ENCODE measurements at places on chromosomes 11 and 22.

- no peak for DNase-seq
Observed at GRCh38 chr22:49241174-49241851, 586.4 kb downstream of the BRD1 start.

DNA sequence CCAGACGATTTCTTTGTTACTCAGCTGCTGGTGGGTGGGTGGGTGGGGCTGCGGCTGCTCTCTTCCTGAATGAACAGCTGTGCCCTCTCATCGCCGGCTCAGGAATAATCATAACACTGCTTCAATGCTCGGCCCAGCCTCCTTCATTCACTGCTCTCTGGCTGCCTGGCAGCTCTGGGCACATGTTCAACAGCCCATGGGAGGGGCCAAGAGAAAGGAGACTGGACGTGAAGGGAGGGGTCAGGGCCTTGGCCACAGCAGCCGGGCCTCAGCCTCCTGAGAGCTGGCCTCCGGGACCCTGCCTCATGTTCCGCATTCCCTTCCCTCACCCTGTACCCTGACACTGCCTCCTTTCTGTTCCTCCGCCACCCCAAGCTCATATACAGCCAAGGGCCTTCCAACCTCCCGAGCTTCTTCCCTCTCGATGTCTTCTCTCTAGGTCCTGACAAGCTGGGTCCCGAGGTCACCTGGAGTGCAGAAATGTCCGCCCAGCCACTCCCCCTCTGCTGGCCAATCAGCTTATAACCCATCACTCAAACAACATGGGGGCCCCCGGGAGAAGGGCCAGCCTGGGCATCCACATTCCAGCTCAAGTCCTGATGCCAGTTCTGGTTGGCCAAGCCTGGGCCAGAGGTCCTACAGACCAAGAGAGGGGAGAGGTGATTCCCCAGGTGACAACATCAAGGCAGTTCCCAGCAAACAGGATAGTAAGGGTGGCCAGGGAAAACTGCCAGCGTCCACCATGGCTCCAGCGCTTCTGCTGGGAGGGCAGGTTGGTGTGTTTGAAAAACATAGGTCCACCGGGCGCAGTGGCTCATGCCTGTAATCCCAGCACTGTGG, 3.2 kb upstream of the CSDC2 start:
- no peak for DNase-seq

GRCh38 chr11:122888162-122888561, 5.6 kb downstream of the JHY start:
- no peak for DNase-seq

DNA sequence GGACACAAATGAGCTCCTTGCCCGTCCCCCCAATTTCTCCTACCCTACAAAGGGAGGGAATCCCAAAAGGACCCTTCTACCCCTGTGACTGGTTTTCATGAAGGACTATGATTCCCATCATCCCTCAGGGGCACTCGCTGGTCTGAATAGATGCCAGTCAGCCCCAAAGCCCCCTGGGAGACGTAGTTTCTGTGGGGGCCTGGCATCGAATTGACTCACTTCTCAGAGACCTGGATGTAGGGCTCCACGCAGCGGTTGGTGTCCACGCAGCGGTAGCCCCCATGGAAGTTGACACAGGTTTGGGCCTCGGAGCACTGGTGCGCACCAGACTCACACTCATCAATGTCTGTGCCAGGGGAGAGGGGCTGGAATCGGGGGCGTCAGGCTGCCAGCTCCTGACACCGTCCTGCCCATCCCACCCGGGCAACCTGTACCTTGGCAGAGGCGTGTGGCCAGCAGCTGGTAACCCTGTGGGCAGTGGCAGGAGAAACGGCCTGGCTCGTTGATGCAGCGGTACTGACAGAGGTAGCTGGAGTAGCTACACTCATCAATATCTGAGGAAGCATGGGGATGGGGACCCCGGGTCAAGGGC, 4.4 kb downstream of the EFEMP2 start:
- peak; percentile 29 for DNase-seq

DNA sequence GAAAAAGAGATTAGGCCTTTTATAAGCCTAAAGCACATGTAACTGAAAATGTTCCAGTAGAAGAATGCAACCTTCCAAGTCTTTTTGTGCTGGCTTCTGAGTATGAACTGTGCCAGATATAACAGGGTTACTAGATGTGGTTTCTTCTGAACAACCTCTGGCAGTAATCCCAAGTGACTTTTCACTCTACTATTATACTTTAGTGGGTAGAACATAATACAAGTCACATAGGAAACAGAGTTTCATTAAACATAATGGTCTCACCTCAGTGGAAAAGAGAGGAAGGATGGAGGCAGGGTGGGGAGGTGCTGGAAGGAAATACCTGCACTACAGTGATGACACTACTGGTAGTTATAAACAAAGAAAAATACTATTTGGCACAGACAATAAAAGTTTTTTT, 81.3 kb downstream of the PHF21A start:
- DNase-seq = no peak

DNA sequence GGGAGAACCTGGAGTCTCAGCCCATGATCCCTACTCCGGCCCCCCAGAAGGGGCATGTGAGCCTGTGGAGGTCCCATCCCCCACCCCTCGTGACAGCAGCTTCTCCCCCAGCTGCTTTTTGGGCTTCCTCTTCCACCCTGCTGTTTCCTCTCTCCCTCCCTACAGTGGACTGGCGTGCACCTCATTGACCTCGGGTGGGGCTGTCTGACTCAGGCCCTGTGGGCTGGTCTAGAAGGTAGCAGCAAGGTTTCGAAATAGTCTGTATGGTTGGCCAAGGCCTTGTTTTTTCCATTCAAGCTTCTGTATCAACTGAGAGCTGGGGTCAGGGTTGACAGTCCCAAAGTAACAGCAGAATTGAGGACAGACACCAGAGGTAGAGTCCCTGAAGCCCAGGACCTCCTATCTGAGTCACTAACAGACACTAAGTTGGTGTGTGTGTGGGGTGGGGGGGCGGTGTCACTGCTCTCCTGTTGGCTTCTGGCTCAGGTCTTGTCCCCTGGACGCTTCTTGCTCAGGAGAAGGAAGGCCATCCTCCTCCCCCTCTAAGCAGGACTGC, 7.7 kb downstream of the SLC37A2 start:
- peak; percentile 88 for DNase-seq

DNA sequence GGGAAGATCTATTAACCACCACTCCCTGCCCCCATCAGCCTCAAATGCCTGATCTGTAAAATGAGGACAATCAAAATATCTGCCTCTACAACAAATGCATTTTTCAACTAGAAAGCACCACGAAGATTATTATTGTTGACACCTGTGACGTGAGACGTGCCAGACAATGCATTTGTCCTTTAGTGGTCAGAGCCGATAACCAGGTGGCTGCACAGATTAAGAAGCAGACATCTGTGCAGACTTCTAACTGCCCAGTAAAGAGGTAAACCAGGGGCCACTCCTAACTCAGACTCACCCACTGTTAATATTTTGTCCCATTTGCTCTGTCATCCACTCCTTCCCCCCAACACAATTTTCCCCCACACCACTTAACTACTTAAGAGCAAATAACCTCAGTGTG, 11.7 kb downstream of the PLEKHA7 start:
- peak; percentile 18 for DNase-seq

- DNase-seq = no peak
Observed at GRCh38 chr22:46589871-46590271, 30.3 kb upstream of the GRAMD4 start.

GRCh38 chr11:104997288-104997687, 25.7 kb downstream of the CASP5 start:
- peak; percentile 54 for DNase-seq

- no peak for DNase-seq
Observed at GRCh38 chr22:31286360-31287255, 5.7 kb downstream of the PIK3IP1 start.

DNA sequence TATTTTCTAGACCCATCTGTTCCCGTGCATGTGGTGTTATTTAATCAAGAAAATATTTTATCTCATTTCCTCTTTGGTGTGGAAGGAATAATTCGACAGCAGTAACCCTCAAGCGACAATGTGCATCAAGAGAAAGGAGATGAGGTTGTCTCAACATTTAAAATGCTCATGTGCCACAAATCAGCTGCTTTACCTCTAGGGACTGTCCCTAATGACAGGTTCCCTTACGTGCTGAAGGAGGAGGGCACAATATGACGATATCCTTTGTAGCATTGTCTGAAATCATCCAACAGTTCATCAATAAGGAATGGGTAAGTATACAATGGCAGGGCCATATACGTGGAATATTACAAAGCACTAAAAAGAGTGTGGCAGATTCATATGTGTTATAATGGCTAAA, 7.0 kb upstream of the SYN3 start:
- no peak for DNase-seq

- no peak for DNase-seq
Observed at GRCh38 chr11:36228689-36229088, 60.5 kb downstream of the COMMD9 start.

- DNase-seq = no peak
Observed at GRCh38 chr11:94020777-94021481, at the start of gene HEPHL1. Gene HEPHL1, plus strand, starts transcription at chr11:94021354. Its CDS starts 15 bp downstream, at chr11:94021369.

- DNase-seq = peak; percentile 96
Observed at GRCh38 chr11:86672007-86672621, at the start of gene ME3. Gene ME3, minus strand, starts transcription at chr11:86672616.

DNA sequence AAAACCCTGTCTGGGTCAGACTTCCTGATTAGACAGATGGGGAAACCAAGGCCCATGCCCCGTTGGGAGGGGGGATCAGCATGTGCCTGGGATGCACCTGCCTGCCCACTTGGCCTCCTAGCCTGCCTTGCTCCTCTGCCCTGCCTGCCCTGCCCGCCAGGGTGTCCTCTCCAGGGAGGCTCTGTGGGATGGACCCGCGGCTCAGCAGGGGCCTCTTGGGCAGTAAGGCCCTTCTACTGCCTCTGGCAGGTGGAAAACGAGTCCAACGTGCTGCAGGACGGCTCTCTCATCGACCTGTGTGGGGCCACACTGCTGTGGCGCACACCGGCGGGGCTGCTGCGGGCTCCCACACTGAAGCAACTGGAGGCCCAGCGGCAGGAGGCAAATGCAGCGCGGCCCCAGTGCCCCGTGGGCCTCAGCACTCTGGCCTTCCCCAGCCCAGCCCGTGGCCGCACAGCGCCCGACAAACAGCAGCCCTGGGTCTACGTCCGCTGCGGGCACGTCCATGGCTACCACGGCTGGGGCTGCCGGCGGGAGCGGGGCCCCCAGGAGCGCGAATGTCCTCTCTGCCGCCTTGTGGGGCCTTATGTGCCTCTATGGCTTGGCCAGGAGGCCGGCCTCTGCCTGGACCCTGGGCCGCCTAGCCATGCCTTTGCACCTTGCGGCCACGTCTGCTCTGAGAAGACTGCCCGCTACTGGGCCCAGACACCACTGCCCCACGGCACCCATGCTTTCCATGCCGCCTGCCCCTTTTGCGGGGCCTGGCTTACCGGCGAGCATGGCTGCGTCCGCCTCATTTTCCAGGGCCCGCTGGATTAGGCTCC, 4.7 kb upstream of the DPP3 start:
- no peak for DNase-seq

GRCh38 chr11:11292839-11293238, 60.2 kb downstream of the CSNK2A3 start:
- no peak for DNase-seq

- DNase-seq = no peak
Observed at GRCh38 chr22:27557286-27558008, 244.1 kb downstream of the MN1 start.

- DNase-seq = peak; percentile 78
Observed at GRCh38 chr11:121291896-121292494, 576 bp upstream of the SC5D start.

GRCh38 chr11:126599217-126599897, 243.9 kb downstream of the ST3GAL4 start:
- no peak for DNase-seq

DNA sequence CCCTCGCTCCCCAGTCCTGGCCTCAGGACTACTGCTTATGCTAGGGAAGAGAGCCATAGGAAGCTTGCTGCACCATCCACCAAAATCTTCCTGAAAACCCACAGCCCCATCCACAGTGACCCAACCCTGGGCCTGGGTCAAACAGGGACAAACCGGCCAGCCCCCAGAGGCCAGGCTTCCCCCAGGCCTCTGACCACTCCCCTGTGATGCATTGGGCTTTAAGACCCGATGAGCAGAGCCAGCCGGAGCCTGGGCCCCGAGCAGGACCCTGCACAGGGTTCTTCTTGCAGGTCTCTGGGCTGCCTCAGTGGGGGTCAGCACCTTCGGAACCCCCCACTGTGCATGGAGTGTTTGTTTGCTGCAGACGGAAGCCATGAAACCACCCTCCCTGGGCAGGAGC, 583.7 kb downstream of the BRD1 start:
- DNase-seq = no peak

GRCh38 chr11:103380031-103380430, 270.8 kb downstream of the DYNC2H1 start:
- DNase-seq = no peak

- DNase-seq = no peak
Observed at GRCh38 chr11:92838759-92839310, 130.6 kb upstream of the MTNR1B start.

DNA sequence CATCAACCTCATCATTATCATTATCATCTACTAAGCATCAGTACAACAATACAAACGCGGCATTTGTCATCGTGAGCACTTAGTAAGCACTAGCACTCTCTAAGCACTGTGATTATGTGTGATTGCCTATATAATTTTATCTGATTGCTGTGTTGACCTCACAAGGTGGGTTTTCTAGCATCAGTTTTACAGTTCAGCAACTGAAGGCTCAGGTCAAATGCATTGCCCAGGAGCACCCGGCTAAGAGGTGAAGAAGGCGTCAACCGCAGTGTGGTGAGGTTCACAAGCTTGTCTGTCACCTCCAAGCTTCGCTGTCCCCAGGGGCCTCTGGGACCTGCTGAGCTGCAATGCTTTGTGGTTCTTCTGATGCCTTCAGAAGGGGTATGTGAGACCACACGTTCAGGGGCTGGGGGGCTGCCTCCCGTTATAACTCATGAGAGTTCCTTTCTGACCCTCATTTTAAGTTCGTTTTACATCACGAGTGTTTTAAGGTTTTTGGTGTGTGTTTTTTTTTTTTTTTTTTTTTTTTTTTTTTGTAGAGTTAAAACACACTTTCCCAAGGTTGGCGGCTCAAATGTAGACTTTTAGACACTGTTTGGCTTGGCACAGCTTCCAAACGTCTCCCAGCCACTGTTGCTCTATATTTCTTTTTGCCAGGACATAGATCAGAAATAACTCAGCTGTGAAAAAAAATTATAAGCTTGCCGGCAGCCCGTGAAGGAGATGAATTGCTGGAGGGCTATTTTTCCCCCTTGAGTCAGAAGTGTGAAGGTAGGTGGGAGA, 33.8 kb upstream of the SCUBE1 start:
- no peak for DNase-seq

DNA sequence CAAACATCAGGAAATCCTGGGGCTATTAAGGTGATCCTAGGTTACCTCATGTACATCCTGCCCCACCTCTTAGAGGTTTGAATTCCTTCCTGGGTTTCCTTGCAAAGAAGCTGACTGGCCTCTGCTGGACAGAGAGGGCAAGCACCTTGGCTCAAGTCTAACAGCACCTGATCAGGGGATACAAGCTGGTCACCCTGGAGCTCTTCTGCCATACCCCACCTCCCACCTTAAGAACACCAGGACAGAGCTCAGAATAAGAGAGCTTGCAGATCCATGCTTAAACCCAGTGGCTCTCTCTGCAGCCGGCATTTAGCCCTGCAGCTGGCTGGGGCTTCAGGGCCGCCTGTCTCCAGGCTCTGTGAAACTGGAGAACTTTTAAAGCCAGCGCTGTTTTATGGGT, 386.6 kb upstream of the NARS2 start:
- DNase-seq = peak; percentile 60

- no peak for DNase-seq
Observed at GRCh38 chr11:129528296-129528695, 152.6 kb downstream of the BARX2 start.

All from OCI-M1 (cell line).